ENCODE measurements at places on chromosomes 7 and 10.

GRCh38 chr10:31819391-31819820 lies 109.2 kb downstream of the ARHGAP12 start:
- DNase-seq, result no peak

- DNase-seq, result no peak
Measured at GRCh38 chr7:29564496-29565223, 1.0 kb downstream of the PRR15 start.

GRCh38 chr7:151644554-151644953 lies 124.9 kb upstream of the RHEB start:
- no peak for DNase-seq

DNA sequence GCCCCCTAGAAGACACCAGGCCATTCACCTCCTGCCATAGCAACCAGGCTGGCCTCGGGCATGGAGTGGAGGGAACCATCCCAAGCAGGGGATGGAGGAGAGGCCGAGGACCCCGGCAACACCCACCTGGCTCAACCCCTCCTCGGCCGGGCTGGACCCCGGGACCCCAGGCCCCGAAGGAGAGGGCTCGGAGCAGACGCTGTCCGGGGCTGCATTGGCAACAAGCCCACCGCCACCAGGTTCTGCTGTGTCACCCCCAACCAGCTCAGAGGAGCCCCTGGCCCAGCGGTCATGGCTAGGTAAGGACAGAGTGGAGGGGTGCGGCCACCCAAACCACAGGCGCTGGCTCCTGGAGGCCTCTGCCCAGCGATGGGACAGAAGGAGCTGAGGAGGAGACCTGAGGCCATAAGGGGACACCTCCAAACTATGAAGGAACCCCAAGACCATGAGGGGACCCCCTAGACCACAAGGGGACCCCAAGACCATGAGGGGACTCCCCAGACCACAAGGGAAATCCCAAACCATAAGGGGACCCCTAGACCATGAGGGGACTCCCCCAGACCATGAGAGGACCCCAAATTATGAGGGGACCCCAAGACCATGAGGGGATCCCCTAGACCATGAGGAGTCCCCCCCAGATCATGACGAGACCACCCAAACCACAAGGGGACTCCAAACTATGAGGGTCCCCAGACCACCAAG lies 74.7 kb upstream of the PDGFA start:
- no peak for DNase-seq

GRCh38 chr10:62856021-62856420 lies 39.9 kb upstream of the EGR2 start:
- no peak for DNase-seq

Data from GF-D8 (cell line).